ENCODE measurements at places on chromosomes 1 and 21. TPM values are rescaled to one million over a fixed set of nuclear protein-coding genes. Genes with fewer than 3 reads are reported as not detected.

CDA gene
- total RNA-seq = 6.0 TPM

SLC50A1 gene
- total RNA-seq = 32.7 TPM

CSF1 gene
- 20.1 TPM for total RNA-seq

TMCC2 gene
- total RNA-seq = 5.0 TPM

CR1L gene
- not detected for total RNA-seq

OR2W3 gene
- total RNA-seq = 2.2 TPM

BLACAT1 gene
- 3.9 TPM for total RNA-seq

ACKR1 gene
- total RNA-seq = not detected

CD58 gene
- 15.5 TPM for total RNA-seq

CD34 gene
- not detected for total RNA-seq

PTPN22 gene
- 0.07 TPM for total RNA-seq

LCE6A gene
- total RNA-seq = not detected

NTPCR gene
- 31.0 TPM for total RNA-seq

RPE65 gene
- not detected for total RNA-seq

KIF21B gene
- total RNA-seq = 12.0 TPM

LIN28A gene
- total RNA-seq = not detected

RCC2 gene
- 135 TPM for total RNA-seq

C1orf94 gene
- total RNA-seq = not detected

LHX8 gene
- not detected for total RNA-seq

OR2M3 gene
- total RNA-seq = not detected

NCF2 gene
- total RNA-seq = 32.0 TPM

CRYBG2 gene
- total RNA-seq = 2.8 TPM

CLDN19 gene
- total RNA-seq = 1.2 TPM

CELA3A gene
- total RNA-seq = not detected

AGMAT gene
- 3.8 TPM for total RNA-seq

RGS8 gene
- not detected for total RNA-seq

LYPD8 gene
- not detected for total RNA-seq

Data from epithelial cell of proximal tubule (primary cell).